ENCODE measurements at places on chromosomes 6 and 20. TPM values are rescaled to one million over a fixed set of nuclear protein-coding genes. Genes with fewer than 3 reads are reported as not detected.

- DNase-seq, result peak; percentile 45
Observed at GRCh38 chr6:113995634-113996033, 24.7 kb upstream of the HDAC2 start.

DNA sequence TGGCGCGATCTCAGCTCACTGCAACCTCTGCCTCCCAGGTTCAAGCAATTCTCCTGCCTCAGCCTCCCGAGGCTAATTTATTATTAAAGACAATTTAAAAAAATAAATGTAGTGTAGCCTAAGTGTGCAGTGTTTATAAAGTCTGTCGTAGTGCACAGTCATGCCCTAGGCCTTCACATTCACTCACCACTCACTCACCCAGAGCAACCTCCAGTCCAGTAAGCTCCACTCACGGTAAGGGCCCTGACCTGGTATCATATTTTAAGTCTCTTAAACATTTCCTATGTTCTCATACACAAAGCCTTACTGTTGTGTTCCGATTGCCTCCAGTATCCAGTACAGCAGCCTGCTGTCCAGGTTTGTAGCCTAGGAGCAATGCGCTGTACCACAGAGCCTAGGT is 168.2 kb upstream of the FOXQ1 start:
- no peak for DNase-seq

DNA sequence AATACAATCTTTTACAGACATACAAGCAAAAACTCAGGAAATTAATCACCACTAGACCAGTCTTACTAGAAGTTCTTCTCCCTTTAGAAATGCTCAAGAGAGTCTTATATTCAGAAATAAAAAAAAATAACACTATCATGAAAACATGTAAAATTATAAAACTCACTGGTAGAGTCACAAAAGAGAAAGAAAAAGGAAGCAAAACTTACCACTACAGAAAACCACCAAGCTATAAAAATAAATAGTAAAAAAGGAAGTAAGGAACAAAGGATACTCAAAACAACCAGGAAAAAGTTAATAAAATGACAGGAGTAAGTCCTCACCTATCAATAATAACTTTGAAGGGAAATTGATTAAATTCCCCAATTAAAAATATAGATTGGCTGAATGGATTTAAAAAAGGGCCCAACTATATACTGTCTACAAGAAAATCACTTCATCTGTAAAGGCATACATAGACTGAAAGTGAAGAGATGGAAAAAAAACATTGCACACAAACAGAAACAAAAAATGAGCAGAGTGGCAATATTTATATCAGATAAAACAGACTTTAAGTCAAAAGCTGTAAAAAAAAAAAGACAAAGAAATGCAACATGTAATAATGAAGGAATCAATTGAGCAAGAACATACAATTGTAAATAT is 489.5 kb downstream of the KIF16B start:
- no peak for DNase-seq

GRCh38 chr20:24097506-24098245 is 109.1 kb upstream of the GGTLC1 start:
- DNase-seq, result no peak

DNA sequence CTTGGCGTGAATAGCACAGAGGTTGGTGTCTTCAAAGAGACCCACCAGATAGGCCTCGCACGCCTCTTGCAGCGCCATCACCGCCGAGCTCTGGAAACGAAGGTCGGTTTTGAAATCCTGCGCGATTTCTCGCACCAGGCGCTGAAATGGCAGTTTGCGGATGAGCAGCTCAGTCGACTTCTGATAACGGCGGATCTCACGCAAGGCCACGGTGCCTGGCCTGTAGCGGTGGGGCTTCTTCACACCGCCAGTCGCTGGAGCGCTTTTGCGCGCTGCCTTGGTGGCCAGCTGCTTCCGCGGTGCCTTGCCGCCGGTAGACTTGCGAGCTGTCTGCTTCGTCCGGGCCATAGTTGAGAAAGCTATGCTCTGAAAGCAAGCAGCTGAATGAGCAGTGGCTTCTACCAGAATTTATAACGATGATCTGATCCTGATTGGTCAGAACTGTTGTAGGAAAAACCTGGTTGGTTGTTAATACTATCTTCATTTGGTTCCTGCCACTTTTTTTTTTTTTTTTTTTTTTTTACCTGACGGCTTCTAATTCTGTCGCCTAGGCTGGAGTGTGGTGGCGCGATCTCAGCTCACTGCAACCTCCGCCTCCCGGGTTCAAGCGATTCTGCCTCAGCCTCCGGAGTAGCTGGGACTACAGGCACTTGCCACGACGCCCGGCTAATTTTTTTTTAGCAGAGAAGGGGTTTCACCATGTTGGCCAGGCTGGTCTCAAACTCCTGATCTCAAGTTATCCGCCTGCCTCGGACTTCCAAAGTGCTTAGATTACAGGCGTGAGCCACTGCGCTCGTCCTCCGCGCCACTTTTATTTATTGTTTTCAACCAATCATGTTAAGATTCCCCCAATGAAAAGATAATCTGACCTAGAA is 21.5 kb downstream of the OR2B2 start:
- DNase-seq, result peak; percentile 77

GRCh38 chr6:158170656-158171081 is 2.5 kb downstream of the GTF2H5 start:
- DNase-seq, result no peak

- no peak for DNase-seq
Observed at GRCh38 chr20:53768329-53768728, 174.7 kb upstream of the ZNF217 start.

DNA sequence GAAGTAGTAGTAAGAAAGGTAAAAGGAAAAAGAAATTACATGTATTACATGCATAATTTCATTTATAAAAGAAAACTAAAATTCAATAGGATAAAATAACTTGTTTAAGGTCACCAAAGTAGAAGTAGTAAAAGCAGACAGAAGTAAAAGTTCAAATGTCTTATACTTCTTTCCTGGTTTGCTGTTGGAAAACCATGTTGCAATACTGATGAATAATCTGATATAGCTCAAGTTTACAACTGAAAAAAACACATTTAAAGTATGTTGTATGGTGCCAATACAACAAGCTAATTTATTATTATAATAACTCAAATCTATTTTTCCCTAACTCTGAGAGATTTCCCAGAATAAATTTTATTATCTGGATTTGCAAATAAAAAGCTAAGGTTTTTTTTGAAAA is 78.3 kb downstream of the PHIP start:
- no peak for DNase-seq

DNA sequence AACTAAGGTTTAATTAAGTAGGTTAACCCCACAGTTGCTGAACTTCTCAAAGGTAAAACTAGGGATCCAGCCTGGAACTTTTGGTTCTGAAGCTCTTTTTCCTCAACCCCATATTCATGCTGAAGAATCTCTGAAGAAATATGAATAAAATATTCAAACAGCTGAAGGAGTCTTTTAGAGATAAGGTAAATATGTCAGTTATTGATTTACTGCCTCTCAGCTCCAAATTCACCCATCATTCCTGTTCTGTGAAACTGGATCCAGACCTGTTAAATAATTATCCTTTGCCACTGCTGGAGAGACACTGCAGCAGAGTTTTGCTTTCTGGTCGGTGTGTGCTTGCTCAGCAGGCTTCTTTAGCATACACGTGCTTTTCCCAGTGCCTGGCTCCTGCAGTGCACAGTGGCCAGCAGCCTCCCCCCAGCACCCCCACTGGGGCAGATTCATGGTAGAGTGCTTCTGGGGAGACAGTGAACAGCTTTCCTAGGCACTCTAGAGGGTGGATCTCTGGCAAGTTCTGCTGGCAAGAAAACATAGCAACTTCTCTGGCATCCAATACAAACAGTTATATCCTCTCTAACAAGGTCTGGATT is 62.0 kb upstream of the BCLAF1 start:
- DNase-seq, result no peak

DNA sequence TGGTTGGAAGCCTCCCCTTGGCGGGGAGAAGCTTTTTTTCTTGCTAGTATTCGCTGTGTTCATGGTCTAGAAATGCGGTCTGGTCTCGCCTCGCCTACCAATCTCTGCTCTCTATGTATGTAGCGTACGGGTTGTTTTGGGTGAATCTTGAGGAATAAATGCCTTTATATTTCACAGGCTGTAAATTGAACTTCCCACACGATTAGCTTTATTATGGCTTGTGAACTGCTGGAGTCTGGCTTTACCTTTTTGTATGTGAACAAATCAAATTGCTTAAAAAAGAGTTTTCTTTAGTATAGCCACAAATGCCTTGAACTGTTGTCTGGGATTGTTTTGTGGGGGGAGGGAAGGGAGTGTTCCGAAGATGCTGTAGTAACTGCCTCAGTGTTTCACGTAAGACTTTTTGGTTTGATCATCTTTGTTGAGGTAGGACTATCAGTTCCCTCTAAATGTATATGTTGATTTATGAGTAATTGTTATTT is 2.2 kb downstream of the INSM1 start:
- no peak for DNase-seq

- no peak for DNase-seq
Observed at GRCh38 chr6:133799043-133799442, 89.9 kb upstream of the TCF21 start.

GRCh38 chr6:6661684-6662083 is 73.2 kb downstream of the LY86 start:
- no peak for DNase-seq

DNA sequence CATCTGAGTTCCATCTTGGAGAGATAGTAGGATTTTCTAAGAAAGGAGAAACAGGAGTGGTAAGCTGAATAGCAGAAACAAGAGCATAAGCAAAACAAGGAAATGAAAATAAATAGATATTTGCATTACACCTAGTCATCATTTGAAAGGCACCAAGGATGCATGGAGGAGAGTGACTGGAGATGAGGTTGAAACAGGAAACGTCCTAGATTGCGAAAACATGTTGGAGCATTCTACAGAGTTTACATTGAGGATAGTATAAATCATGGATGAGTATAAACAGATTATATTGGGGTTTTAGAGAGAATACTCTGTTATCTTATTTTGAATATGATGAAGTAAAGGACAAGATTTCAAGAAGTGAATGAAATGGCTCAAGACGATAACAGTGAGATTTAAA is 507.3 kb downstream of the EYS start:
- no peak for DNase-seq

- DNase-seq, result no peak
Observed at GRCh38 chr6:43204271-43205105, 22.5 kb downstream of the CUL9 start.

- DNase-seq, result no peak
Observed at GRCh38 chr20:47418069-47418757, 61.7 kb upstream of the ZMYND8 start.

- peak; percentile 51 for DNase-seq
Observed at GRCh38 chr6:45681860-45682511, 304.3 kb upstream of the SUPT3H start.

- no peak for DNase-seq
Observed at GRCh38 chr6:83808926-83809325, 44.2 kb upstream of the RIPPLY2 start.

DNA sequence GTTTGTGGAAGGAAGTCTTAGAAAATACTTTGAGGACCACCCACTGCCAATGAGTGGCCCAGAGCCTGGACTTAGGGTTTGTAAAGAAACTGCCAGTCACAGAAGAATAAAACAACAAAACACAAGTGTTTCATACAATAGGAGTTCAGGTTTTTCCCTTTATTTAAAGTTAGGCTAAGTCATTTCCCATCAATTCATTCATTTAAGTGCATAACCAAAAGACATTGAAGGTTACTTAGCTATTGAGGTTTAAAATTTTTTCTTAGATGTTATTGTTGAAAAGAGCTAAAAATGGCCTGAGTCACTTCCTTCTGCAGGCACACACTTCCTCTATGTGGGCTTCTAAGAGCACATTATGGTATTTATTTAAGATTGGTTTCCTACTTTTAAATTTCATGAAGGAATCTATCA is 54.2 kb downstream of the ARMC2 start:
- no peak for DNase-seq

DNA sequence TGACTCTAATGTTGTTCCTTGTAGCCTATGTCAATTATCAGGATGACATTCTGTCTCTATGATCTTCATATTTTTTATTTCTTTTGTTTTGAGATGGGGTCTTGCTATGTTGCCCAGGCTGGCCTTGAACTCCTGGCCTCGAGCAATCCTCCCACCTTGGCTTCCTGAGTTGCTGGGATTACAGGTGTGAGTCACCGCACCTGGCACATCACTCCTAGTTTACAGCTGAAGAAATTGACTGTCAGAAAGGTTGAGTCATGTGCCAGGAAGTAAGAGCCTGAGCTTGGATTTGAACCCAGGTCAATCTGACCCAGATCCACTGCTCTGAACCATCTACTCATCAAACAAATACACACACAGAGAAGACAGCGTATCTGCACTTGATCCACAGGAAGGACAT is 14.4 kb downstream of the PPP1R3G start:
- DNase-seq, result no peak

Gene TAB2
- total RNA-seq, result 69.5 TPM

Gene RAB23
- 3.6 TPM for total RNA-seq

Gene VWA7
- 11.4 TPM for total RNA-seq

Gene SIM1
- not detected for total RNA-seq

Gene INSM1
- 4.5 TPM for total RNA-seq

Gene EYS
- total RNA-seq, result 0.59 TPM

Gene GFRA4
- total RNA-seq, result not detected

Measured in left colon (tissue), 2 donors.